ENCODE measurements at places on chromosomes 3 and 15.

DNA sequence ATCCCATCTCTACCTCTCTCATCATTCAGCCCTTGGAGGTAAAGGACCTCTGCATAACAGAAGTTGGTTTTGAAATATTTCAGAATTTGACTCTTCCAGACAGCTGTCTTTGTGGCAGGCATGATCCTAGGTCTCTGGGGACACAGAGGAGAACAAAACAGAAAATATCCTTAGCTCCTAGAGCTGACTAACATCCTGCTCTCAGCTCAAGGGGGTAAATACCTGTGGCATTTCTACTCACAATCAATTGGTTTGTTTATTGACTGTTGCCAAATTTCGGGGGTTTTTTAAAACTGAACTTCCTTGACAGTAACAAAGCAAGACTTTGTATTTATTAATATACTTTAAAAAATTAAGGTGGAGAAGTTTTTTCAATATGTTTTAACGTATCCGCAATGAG is 78.8 kb downstream of the EOMES start:
- DNase-seq: no peak

GRCh38 chr3:156381253-156381652 is 173.7 kb downstream of the SSR3 start:
- peak; percentile 25 for DNase-seq

DNA sequence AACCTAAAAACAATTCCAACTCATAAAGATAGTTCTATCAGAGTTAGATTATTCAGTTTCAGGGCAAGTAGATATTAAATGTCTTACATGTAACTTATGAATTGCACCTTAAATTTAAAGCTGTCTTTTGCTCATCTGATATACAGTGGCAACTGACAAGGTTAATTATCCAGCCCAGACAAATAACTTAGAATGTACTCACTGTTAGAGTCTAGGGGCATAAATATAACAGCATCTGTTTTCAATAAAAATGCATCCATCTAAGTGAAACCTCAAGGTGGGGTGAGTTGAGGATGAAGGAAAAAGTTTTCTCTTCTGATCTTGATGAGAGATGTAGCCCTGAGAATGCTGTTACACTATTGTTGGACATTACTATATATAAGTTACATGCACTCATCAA is 112.6 kb downstream of the FBN1 start:
- no peak for DNase-seq

- DNase-seq: no peak
These were observed 328.0 kb upstream of the CDIN1 start for GRCh38 chr15:36251450-36251849.

- DNase-seq: no peak
These were observed 36.4 kb upstream of the EIF3J start for GRCh38 chr15:44500555-44500954.
